Activated CD4-positive, alpha-beta T cell treated with anti-CD3 and anti-CD28 coated beads, Interleukin-2, Interleukin-6, amounts not matched to agents 100 ng/mL and 50 ng/mL, durations not matched to agents 16 hours and 8 hours (primary cell): ENCODE measurements at places on chromosomes 12 and 14.

DNA sequence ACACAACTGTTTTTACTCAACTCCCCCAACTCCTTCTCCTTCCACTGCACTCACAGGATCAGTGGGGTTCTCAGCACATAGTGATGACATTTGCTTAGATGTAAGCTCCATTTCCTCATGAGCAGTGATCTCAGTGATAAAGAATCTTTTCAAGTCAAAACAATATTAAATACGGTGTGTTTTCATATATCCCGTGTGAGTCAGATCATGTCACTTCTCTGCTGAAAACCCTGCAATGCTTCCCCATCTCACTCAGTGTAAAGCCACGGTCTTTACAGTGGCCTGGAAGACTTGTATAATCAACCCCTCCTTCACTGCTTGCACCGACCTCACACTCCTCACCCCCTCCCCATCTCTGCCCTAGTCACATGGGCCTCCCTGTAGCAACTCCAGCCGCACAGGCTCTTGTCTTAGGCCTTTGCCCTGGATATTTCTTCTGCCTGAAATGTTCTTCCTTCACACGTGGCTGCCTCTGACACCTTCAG lies 149.7 kb upstream of the ARHGAP5 start:
- peak; percentile 50 for DNase-seq

DNA sequence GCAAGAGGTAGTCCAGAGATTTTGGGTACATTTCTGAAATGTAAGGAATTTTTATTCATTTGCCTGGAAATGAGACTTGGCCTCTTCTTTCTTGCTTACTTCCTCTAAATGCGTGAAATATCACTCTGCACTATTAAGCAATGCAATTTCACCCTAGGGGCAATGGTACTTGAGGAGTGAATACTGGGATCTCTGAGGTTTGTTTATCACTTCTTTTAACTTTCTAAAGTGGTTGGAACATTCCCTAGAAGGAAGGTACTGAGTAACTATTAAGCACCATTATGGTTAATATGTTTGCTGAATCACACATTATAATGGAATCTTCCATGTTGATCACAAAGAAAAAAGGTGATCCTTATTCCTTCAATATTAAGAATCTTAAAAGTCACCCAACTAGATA lies 120.9 kb upstream of the CAND1 start:
- DNase-seq, result no peak

DNA sequence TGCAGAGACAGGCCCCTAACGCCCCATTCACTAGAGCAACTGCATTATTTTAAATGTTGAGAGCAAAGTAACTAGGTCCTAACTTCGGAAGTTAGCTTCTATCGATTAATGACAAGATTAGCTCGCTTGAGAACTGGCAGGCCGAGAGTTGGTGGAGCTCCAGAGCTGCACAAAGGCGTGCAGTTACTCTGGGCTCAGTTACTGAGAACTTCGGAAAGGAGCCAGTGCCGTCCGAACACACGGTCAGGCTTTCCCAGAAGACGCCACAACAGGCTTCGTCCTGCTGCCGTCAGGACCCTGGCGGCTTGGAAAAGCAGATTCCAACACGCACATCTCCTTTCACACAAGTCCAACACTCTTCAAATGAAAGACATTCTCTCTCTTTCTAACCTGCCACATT lies 45.4 kb upstream of the TESC start:
- no peak for DNase-seq

DNA sequence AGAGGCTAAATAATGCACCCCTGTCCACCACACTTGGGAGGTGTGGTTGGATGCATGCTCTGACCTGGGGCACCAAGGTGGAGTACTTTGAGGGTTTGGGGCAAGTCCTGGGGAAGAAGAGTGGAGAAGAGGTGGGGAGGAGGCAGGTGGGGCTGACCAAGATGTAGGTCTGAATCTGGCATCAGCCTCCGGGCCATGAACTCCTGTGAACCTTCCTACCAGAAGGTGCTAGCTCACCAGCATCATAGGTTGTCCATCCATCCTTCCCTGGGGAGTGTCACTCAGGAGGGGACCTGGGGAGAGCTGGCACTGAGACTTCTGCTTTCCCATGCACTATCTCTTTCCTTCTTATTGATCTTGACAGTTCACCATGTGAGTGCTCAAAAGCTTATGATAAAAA lies 13.6 kb upstream of the EMP1 start:
- no peak for DNase-seq

- DNase-seq, result peak; percentile 33
Observed at GRCh38 chr14:75301666-75302325, 23.2 kb downstream of the FOS start.

DNA sequence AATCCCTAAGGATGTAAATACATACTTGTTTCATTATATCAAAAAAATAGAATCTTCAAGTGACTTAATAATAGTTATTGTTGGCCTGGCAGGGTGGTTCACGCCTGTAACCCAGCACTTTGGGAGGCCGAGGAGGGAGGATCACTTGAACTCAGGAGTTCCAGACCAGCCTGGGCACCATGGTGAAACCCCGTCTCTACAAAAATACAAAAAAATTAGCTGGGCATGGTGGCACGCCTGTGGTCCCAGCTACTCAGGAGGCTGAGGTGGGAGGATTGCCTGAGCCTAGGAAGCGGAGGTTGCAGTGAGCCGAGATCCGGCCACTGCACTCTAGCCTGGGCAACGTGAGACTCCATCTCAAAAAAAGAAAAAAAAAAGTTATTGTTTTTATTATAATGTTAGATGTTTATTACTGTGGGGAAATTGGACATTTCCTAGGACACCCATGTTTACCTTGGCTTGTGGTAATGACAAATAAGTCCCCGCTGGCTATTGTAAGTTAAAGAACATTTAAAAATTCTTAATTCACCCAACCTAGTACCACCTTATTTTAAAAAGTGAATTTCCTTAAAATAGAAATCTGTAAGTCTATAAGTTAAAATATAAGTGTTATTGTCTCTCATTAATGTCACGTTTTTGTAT lies 1.8 kb downstream of the USP15 start:
- DNase-seq, result no peak

- no peak for DNase-seq
Observed at GRCh38 chr14:68375376-68375775, 417.5 kb downstream of the ZFP36L1 start.

DNA sequence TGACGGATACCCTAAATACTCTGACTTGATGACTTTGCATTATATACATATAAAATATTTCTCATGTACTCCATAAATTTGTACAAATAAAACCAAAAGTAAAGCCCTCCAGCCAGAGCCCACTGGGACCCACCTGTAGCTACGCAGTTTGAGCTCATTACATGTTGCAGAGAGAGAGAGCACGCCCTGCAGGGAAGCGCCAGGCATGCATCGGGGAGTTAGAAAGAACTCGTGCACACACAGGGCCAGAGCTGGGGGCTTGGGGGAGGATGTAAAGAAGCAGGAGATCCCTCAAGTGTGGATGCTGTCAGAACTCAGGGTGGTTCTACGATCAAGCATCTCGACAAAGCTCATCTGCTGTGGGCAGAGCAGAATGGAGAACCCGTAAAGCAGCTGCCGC lies 178.5 kb upstream of the RTL1 start:
- no peak for DNase-seq

DNA sequence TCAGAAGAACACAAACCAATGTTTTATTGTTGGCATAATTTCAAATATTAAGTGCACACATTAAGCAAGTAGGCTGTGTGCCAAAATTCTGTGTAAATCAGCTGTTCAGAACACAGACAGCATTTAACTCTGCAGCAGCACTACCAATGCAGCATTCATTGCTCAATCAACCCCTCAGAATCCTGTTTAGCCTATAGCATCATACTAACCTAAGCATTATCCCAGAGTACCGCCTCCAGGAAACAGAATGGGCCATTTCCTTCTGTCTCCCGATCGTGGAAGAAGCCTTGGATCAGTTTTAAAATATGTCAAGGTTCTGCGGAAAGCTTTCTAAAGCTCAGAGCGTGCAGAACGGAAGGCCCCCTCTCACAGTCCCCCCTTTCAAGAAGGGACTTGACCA lies 3.3 kb downstream of the IL26 start:
- DNase-seq, result no peak

DNA sequence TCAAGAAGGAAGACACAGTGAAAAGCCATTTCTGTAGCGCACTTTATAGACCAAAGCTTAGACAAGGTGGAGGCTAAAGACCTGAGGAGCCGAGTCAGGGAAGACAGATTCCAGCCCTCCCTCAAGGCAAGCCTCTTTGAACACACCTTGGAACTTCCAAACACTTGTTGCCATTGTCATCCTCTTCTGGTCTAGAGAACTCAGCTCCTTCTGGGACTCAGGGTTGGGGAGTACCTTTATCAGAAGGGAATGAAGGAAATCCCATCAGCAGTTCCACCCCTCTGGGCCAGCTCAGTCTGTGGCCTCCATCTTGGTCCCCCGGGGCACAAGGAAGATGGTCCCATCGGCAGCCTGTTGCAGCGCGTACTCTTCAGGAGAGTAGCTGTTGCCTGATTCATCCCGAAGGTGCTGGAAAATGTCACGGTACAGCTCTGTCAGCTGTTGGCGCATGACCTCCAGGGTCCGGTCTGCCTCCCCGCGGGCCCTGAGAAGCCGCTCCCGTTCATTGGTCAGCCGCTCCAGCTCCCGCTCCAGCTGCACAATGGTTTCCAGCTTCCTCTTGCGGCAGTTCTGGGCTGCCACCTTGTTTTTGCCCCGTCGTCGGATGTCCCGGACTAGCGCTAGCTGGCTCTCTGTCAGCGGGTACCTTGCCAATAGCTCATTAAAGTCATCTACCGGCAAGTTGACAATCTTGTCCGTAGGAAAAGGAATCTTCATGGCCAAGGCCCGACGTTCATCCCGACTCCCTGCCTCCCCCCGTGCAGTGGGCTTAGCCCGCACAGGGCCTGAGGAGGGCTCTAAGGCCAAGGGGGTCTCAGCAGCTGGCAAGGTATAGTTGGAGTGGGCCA lies 8.5 kb downstream of the NFE2 start:
- DNase-seq, result no peak

DNA sequence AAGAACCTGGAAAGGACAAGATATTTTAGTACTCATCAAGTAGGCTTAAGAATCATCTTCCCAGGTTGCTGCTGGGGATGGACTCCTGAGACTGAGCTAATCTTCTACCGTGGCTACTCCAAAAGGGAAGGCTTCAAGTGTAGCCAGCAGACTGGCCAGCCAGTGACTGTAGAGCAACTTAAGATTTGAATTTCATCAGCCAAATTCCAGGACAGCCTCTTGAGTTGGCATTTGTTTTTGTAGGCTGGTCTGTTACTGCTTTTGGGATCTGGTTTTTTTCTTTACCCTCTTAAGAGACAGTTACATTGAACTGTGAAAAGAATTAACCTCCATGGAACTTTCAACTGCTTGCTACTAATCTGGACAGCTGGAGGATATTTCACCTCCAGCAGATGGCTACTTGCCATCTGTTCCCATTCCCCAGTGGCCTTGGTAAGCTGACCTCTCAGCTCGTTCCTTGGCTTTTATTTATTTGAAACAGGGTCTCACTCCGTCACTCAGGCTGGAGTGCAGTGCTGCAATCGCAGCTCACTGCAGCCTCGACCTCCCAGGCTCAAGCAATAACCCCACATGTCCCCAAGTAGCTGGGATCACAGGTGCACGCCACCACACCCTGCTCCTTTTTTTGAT lies 20.7 kb downstream of the VTI1B start:
- no peak for DNase-seq

DNA sequence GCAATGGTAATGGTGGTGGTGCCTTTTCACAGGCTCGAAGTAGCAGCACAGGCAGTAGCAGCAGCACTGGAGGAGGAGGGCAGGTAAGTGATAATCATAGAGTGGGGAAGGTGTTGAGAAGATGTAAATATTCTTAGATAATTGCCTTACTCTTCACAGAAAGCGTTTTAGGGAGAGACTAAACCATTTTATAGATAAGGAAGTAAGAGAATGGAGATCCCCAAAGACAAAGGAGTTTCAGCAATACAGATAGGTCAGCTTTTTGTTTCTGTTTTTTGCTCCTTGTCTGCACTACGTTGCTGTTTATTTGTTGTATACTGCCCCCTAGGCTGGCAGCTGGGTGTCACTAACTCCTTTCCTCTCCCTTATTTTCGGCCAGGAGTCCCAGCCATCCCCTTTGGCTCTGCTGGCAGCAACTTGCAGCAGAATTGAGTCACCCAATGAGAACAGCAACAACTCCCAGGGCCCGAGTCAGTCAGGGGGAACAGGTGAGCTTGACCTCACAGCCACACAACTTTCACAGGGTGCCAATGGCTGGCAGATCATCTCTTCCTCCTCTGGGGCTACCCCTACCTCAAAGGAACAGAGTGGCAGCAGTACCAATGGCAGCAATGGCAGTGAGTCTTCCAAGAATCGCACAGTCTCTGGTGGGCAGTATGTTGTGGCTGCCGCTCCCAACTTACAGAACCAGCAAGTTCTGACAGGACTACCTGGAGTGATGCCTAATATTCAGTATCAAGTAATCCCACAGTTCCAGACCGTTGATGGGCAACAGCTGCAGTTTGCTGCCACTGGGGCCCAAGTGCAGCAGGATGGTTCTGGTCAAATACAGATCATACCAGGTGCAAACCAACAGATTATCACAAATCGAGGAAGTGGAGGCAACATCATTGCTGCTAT lies 2.0 kb downstream of the SP1 start:
- DNase-seq, result peak; percentile 66

DNA sequence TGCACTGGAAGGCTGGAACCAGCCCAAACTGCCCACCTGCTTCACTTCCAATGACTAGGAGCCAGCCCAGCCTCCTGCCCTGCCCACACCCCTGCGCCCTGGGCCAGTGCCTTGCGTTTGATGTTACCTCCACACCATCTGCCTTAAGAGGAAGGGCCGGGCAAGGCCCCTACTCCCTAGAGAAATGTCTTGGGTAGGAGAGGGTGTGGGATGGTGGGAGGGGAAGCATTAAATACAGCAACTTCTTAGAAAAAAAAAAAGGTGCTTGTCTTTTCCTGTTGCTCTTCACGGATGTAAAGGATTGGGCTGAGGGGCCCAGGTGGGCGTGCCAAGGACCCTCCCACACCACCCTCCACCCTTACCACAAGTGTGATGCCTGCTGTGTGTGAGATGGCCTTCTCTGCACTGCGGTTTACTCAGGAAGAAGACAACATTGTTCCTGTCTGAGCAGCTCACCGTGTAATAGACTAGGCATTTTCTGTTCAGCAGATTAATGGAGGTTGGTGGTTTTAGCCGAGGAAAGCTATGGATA lies 99.9 kb downstream of the NINJ2 start:
- peak; percentile 65 for DNase-seq

DNA sequence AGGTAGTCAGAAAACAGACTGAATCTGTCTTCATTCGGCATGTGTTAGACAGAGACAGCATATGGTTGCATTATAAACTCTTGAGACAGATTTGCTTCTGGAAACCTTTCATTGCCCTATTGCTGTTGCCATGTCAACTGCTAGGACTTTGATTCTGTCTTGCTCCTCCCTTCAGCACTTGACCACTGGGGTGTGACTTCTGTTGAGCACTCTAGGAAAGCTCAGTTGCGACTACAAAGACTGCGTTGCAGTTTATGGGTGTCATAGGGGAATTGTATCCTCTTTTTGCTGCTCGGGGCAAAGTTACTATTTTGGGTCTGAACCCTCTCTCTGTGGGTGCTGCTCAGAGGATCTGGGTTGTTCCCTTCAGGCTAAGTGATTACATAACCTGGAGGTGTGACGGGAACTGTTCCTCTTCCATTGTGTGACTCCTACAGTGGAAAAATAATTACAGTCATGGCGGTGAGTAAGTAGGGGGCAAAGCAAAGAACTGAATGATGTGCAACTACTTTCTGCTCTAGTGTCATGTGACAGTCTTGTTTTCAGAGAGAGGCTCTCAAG lies 44.3 kb upstream of the TRIM9 start:
- DNase-seq, result no peak
